COLO829 (cell line): ENCODE measurements at places on chromosomes 11 and 22.

DNA sequence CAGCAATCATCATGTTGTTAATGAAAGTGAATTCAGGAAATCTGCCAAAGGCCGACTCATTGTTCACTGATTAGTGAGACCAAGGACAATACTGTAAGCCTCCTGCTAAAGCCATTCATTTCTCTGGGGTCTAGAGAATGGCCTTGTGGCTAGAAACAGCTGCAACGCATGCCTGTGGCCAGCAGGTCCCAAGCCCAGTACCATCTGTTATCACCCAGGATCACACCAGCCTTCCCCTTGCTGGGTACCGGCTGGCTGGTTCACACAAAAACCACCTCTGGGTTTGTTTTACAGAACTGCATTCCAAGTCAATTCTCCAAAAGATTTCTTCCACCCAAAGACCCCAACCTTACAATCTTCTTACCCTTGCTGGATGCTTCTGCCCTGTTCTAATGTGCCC, 1.1 kb downstream of the PLAAT5 start:
- DNase-seq = no peak

DNA sequence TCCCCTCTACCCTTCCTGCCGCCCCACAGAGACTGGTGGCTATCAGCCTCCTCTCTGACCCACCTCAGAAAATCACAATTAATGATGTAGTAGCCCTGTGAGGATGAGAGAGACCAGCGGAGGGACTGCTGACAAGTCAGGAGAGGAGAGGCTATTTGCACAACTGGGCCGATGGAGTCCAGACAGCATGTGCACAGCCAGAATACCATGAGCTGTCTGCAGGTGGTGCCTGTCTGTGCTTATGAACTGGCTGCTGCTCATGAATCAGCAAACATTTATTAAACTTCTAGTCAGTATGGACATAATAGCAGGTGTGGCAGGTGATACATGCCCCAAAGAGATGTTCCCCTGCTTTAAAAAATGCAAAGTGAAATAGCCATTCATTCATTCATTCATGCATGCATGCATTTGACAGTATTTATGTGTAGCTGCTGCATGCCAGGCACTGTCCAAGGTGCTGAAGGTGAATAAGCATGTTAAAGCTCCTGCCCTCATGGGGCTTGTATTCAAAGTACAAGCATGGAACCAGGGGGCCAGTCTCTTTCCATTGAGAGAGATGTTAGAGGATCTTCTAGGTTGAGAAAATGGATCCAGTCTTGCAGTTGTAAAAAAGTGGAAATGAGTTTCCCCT, 141.3 kb downstream of the GRIK4 start:
- no peak for DNase-seq

DNA sequence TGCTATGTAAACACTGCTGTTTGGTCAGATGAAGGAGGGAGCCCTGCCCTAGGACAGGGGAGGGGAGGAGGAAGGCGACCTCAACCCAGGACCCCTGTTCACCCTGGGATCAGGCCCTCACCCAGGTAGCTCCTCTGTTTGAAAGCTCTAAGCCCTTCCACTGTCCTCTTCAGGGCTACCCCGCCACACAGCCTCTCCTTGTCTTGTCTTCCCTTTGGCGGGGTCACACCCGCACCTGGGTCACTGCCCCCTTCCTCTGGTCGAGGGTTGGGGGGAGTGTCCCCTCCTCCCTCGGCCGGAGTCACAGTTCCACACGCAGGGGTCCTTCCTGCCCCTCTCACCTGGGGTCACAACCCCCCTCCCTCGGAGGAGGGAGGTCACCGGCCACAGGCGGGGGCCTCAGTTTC, 463 bp upstream of the PTPMT1 start:
- no peak for DNase-seq

DNA sequence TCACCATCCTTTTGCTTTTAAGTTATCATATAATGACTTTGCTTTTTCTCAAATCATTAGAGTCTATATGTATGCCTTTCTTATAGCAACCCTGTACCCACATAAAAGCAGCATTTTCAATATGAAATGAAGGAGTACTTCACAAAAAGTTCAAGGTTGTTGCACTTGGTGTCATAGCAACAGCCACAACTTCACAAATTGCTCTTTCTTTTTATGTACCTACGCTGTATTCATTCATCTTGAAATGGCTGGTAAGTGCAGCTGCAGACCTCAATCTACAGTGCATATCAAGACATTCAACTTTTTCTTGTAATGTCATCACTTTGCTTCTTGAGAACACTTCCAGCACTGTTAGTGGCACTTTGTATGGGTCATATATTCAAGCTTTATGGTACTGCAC, 18.6 kb downstream of the CWC15 start:
- no peak for DNase-seq

GRCh38 chr11:32908619-32909018, 16.0 kb downstream of the QSER1 start:
- no peak for DNase-seq

- no peak for DNase-seq
These were observed 14.8 kb downstream of the ALG12 start for GRCh38 chr22:49903322-49904039.

- DNase-seq = no peak
These were observed 30.5 kb upstream of the MSANTD2 start for GRCh38 chr11:124830749-124831148.

- no peak for DNase-seq
These were observed 25.0 kb downstream of the CASP12 start for GRCh38 chr11:104873252-104873651.

GRCh38 chr11:47516155-47516554, 36.8 kb downstream of the CELF1 start:
- no peak for DNase-seq

GRCh38 chr11:90197377-90197776, 25.5 kb downstream of the CHORDC1 start:
- DNase-seq = no peak

DNA sequence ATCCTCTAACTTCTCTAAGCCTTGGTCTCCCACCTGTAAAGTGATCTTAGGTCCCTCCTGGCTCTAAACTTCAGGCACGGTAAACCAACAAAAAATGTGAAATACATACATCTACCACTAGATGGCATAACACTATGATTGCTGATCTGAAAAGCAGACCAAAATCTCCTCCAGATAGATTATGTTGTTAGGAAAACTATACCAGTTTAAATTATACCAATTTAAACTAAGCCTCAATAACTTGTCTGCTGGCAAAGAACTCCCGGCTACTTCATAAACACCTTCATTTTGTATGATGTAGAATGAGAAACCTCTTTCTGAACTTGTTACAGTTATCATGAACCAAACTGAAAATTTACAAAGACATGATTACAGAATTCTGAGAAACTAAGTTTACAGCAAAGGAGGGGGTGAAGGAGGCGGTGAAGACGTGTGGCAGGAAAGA, 85.9 kb downstream of the SBF2 start:
- DNase-seq = peak; percentile 50

- DNase-seq = no peak
These were observed 14.6 kb downstream of the FAM83F start for GRCh38 chr22:40009292-40009774.

DNA sequence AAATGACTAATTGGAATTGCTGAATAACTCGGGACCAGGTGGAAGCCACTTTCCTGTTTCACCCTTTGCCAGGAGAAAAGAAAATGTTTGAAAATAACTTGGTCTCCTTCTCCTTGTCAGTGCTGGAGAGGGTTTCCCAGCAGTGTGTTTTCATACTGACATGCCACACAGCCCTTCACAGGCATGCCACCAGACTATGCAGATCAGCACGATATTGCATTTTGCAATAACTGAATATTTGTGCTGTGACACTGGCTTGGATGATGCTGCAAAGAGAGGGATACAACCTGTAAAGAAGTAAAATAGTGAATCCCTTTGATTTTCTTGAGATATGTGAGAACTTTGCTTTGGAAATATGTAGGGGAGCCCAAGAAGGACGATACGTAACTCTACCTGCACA, 200.0 kb upstream of the NAV2 start:
- no peak for DNase-seq

- DNase-seq = no peak
These were observed 4.2 kb downstream of the MUC5B start for GRCh38 chr11:1226986-1227550.

- DNase-seq = peak; percentile 6
These were observed 1348.2 kb upstream of the RAG2 start for GRCh38 chr11:37946155-37946766.
